Thoracic aorta (tissue), 2 donors: ENCODE measurements at places on chromosomes 1 and 21. TPM values are rescaled to one million over a fixed set of nuclear protein-coding genes. Genes with fewer than 3 reads are reported as not detected.

DNA sequence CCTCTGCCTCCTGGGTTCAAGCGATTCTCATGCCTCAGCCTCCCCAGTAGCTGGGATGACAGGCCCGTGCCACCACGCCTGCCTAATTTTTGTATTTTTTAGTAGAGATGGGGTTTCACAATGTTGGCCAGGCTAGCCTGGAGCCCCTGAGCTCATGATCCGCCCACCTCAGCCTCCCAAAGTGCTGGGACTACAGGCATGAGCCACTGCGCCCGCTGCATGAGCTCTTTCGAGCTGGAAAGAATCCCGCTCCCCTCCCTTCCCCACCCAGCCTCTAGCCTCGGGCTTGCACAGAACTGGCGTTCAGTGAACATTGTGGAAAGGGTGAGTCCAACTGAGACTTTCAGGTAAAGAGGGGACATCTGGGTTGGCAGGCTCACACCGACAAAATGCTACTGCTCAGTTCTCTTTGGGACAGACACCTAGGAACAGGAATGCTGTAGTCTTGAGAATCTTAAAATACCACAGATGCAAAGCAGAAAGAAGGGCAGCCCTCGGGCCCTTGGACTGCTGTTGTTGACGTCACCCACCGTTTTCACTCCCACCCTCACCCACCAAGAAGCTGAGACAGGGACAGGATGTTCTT lies 9.7 kb upstream of the GNG4 start:
- H3K27me3 ChIP-seq = no peaks in the 10 kb centered on the region
- H3K4me3 ChIP-seq = no peak overlapping the region
- peaks cover 5% of the 10 kb centered on the region for H3K36me3 ChIP-seq
- DNase-seq = no peak
- no peaks in the 10 kb centered on the region for H3K4me1 ChIP-seq
- H3K27ac ChIP-seq = no peak overlapping the region

- no peaks in the 10 kb centered on the region for H3K27me3 ChIP-seq
- H3K4me1 ChIP-seq = no peaks in the 10 kb centered on the region
- no peak overlapping the region for H3K27ac ChIP-seq
- no peak overlapping the region for H3K4me3 ChIP-seq
- H3K36me3 ChIP-seq = no peaks in the 10 kb centered on the region
Measured at GRCh38 chr1:167197692-167198091, 23.0 kb upstream of the POU2F1 start.

DNA sequence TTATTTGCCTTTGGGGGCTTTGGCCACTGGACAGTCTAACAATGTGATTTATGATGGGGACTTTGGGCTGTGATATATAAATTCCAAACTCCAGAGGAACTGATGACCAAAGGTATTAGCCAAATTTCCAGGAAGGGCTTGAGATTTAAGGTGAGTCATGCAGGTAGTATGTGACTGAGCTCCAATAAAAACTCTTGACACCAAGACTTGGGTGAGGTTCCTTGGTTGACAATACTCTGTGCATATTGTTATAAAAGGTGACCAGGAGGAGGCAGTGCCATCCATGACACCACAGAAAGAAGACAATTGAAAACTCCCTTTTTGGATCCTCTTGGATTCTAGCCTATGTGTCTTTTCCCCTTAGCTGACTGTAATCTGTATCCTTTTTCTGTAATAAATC lies 392.7 kb upstream of the LRRC7 start:
- DNase-seq = no peak
- no peak overlapping the region for H3K4me3 ChIP-seq
- no peaks in the 10 kb centered on the region for H3K27me3 ChIP-seq

DNA sequence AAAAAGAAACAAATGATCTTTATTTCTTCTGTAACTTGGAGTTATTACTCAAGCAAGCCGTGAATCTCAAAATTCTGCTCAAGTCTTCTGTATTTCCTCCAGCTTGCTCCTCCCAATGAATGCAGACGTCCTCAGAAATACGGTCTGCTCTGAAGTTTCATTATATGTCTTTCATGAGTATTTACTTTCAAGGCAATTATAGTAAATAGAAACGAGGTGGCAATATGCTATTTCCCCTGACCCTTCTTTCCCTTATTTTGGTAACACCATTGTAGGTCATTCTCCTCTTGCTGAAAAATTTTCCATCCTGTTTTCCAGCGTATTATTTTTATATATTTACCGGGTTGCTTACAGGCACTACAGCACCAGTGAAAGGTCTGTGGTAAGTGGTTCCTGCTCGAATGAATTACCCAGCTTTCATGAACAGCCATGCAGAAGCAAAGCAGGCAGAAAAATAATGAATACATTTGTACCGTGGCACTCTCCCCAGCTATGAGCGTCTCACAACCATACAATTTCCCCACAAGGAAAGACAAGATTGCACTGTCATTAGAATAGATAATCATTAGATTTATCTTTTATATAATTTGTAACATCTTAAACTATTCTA lies 350.9 kb upstream of the PKN2 start:
- H3K36me3 ChIP-seq = no peaks in the 10 kb centered on the region
- no peaks in the 10 kb centered on the region for H3K4me1 ChIP-seq

The AGT gene
- total RNA-seq = 42.0 TPM

GRCh38 chr1:201019321-201019977 lies 4.1 kb downstream of the KIF21B start:
- no peaks in the 10 kb centered on the region for H3K27me3 ChIP-seq
- no peak for DNase-seq
- no peak overlapping the region for H3K27ac ChIP-seq
- no peak overlapping the region for H3K4me3 ChIP-seq

GRCh38 chr21:24658026-24658425 lies 949.3 kb downstream of the MRPL39 start:
- H3K27ac ChIP-seq = no peak overlapping the region
- no peak for DNase-seq
- no peaks in the 10 kb centered on the region for H3K27me3 ChIP-seq
- no peak overlapping the region for H3K4me3 ChIP-seq

The IER5 gene
- total RNA-seq = 55.8 TPM

DNA sequence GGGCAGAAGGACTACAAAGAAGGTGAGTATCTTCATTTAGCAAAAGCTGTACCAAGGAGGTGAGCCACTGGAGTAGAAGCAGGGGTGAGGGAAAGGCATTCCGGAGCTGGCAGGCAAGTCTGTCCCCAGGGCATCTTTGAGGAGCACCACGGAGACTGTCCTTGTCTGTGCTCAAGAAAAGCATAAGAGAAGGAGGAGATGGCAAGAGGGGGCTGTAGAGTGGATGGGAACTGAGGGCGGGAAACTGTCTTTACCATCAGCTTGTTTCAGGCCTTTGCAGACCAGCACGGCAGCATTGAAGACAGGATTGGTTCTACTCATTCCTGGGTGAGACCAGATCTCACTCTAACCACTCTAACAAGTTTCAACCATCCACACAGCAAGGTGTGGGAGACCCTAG lies 355.8 kb downstream of the AJAP1 start:
- no peaks in the 10 kb centered on the region for H3K27me3 ChIP-seq
- no peak overlapping the region for H3K27ac ChIP-seq
- H3K4me3 ChIP-seq = no peak overlapping the region
- no peaks in the 10 kb centered on the region for H3K36me3 ChIP-seq
- no peaks in the 10 kb centered on the region for H3K4me1 ChIP-seq

DNA sequence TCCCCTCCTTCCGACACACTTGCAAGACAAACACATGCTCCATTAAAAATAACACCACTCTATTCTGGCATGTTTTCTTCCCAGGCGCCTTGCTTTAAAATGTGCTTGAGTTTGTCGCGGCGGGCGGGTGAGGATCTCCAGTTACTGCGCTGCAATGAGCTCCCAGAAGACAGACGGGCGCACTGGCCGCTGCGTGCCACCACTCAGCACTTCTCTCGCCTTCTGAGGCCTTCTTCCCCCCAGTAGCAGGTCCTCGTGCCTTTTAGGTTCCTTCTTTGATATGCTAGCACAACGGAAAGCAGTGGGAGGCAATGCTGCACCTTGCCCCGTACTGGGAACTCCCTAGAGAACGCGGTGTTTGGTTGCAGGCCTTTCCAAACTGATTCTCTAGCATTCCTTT lies 279.5 kb upstream of the NR5A2 start:
- H3K27ac ChIP-seq = no peak overlapping the region
- no peak for DNase-seq
- H3K4me3 ChIP-seq = no peak overlapping the region
- no peaks in the 10 kb centered on the region for H3K27me3 ChIP-seq

The CRP gene
- not detected for total RNA-seq

The PEX11B gene
- 21.7 TPM for total RNA-seq

DNA sequence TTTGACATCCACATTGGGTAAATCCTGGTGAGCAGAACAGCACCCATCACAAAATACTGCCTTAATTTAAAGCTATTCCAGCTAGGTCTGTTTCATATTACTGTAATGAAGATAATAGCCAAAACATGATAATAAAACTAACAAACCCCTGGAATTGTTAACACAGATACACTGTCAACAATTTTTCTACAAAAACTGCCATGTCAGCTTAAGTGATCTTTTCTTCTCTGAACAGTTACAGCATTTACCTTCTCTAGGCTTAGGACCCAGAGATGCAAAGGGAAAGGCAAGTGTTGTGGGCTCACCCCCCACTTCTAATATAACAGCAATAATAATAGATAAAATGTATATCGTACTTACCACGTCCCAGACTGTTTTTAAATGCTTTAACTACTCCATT lies 92.1 kb downstream of the SMYD3 start:
- H3K4me1 ChIP-seq = no peaks in the 10 kb centered on the region
- H3K27me3 ChIP-seq = no peaks in the 10 kb centered on the region
- H3K27ac ChIP-seq = no peak overlapping the region
- no peaks in the 10 kb centered on the region for H3K36me3 ChIP-seq
- no peak overlapping the region for H3K4me3 ChIP-seq

GRCh38 chr1:201724039-201724765 lies 104.8 kb upstream of the IPO9 start:
- H3K27me3 ChIP-seq = no peaks in the 10 kb centered on the region
- no peak for DNase-seq
- H3K4me3 ChIP-seq = peak overlapping the region; percentile 12
- H3K36me3 ChIP-seq = no peaks in the 10 kb centered on the region

- no peak for DNase-seq
- H3K4me1 ChIP-seq = no peaks in the 10 kb centered on the region
- no peak overlapping the region for H3K27ac ChIP-seq
- H3K27me3 ChIP-seq = no peaks in the 10 kb centered on the region
- H3K4me3 ChIP-seq = no peak overlapping the region
Measured at GRCh38 chr1:192459467-192459866, 116.1 kb upstream of the RGS1 start.

DNA sequence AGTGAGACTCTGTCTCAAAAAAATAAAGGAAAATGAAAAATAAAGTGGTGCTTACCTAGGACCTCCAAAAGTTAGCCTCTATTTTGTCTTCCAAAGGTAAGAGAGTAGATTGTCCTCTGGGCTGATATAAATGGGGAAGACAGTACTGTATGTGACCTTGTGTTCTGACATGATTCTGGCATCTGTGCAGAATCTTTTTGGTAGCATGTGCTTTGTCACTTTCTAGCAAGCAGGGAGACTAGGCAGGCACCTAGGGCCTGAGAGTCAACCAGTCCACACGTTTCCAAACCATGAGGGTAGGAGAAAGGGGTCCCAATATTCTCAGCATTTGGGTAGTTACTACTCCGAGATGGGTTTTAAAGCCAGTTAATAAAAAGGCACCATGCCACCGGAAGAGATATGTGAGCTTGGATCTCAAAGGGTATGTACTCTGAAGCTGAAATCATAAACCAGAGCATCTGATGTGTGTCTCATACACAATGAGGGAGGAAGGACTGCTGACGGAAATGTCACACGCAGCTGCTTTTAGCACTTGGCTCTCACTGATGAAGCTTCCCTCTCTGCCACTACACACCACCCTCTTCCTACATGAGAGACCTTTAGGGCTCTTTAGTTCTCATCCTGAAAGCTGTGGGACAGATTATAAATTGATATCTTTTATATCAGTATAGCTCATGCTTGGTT lies 27.0 kb upstream of the SLC16A1 start:
- DNase-seq = no peak
- no peaks in the 10 kb centered on the region for H3K27me3 ChIP-seq
- H3K36me3 ChIP-seq = peaks cover 4% of the 10 kb centered on the region
- H3K27ac ChIP-seq = no peak overlapping the region

The PYHIN1 gene
- 2.8 TPM for total RNA-seq

GRCh38 chr1:58443986-58444868 lies 102.3 kb downstream of the OMA1 start:
- no peaks in the 10 kb centered on the region for H3K4me1 ChIP-seq
- DNase-seq = no peak
- H3K27me3 ChIP-seq = no peaks in the 10 kb centered on the region
- no peak overlapping the region for H3K4me3 ChIP-seq

- H3K27ac ChIP-seq = no peak overlapping the region
- H3K27me3 ChIP-seq = no peaks in the 10 kb centered on the region
- H3K4me3 ChIP-seq = no peak overlapping the region
- no peaks in the 10 kb centered on the region for H3K36me3 ChIP-seq
- peaks cover 36% of the 10 kb centered on the region for H3K4me1 ChIP-seq
Measured at GRCh38 chr1:180157576-180158057, 2.9 kb downstream of the QSOX1 start.

The FALEC gene
- total RNA-seq = not detected

DNA sequence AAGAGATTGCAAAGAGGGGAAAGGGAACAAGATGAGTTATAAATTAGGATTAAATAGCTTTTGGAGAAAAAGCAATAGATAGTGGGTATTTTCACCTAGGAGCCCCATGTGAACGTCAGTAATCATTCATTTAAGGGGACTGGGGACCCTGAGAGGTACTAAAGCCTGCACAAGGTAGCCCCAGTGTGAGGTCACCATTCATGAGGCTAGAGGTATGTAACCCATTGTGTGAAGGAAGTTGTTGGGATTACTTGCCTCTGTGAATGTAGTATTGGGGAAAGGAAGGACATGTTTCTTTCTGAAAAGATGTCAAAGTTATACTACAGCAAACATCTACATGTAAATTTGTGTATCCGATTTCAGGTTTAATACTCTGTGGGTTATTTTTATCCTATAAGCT lies 276.8 kb downstream of the TBX15 start:
- H3K36me3 ChIP-seq = no peaks in the 10 kb centered on the region
- H3K27ac ChIP-seq = no peak overlapping the region
- no peaks in the 10 kb centered on the region for H3K27me3 ChIP-seq
- no peaks in the 10 kb centered on the region for H3K4me1 ChIP-seq

The OR2L3 gene
- not detected for total RNA-seq

DNA sequence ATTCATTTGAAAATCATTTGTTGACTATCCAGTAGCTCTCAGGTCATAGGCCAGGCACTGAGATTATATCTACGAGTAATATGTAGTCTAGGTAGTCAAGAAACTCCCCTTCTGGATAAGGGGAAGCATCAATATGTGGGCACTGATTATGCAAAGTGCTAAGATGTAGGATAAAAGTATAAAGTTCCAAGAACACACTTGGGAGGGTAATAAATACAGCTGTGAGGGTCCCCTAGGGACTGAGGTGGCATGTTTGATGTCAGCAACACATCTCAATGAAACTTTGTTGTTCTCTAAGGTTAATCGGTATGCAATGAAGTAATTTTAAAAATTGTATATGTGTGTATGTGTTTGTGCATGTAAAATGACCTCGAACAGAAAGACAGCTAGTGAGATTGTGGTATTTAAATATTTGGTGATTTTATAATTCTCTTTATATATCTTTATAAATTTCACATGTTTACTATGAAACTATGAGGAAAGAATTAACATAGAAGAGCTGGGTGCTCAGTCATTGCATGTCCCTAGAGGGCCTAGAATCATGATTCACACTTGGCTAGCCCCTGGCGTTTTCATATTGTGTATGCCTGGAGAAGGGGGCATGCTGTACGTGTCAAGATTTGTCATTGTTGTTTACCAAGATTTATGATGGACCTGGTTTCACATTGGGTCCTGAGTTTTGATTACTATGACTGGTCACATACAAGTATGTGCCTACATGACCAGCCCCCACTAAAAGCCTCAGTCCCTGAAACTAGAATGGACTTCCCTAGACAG lies 140.1 kb upstream of the DUSP10 start:
- no peak overlapping the region for H3K4me3 ChIP-seq
- H3K27me3 ChIP-seq = no peaks in the 10 kb centered on the region
- H3K36me3 ChIP-seq = no peaks in the 10 kb centered on the region
